ENCODE measurements at places on chromosomes 1 and 21.

GRCh38 chr1:76005765-76006164 is 68.8 kb upstream of the ST6GALNAC3 start:
- DNase-seq = no peak

- DNase-seq = no peak
Measured at GRCh38 chr1:91499904-91500755, 521 bp upstream of the CDC7 start.

- no peak for DNase-seq
Measured at GRCh38 chr1:6385488-6386191, 7.9 kb downstream of the ACOT7 start.

DNA sequence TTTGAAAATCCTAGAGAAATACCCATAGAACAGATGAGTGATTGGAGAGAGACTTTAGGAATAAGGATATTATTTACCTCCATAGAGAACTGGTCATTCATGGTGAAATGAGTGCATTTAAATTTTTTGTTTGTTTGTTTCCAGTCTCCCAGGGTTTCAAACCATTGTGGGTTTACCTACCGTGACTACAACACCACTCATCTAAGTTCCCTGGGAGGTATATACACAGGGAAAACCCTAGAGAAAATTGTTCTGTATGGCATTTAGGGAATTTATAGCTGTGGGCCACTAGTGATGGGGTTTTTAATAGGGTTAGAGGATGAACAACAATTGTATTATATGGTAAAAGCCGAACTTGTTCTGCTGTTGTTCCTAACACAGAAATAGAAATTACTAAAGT is 109.2 kb downstream of the USP25 start:
- DNase-seq = no peak

- no peak for DNase-seq
Measured at GRCh38 chr1:234970401-234970730, 158.3 kb downstream of the TOMM20 start.

DNA sequence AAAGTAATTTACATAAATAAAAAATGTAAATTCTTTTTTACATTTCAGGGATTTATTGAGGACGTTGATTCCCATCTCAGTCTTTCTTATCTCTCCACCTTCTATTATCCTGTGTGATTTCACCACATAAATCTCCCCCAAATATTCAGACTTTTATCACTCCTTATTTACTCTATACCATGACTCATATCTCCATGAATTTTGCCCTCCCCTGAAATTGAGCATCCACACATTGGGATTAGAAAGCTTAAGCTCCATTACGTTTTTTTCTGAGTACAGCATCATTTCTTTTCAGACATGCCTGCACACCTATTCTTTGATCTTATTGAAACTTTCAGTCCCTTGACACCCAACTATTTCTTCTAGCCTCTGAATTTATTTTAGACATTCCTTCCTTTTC is 111.2 kb downstream of the IFI44 start:
- DNase-seq = no peak

DNA sequence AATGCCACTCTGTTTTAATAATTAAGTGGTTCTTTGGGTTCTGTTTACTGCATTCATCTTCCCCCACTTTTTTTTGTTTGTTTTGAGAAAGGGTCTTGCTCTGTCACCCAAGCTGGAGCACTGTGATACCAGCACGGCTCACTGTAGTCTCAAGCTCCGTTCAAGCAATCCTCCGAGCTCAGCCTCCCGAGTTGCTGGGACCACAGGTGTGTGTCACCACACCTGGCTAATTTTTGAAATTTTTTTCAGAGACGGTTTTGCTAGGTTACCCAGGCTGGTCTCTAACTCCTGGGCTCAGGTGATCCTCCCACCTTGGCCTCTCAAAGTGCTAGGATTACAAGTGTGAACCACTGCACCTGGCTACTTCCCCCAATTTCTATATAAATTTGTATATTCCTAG is 29.3 kb downstream of the KPNA6 start:
- no peak for DNase-seq

- no peak for DNase-seq
Measured at GRCh38 chr1:52345252-52345651, 20.8 kb downstream of the CC2D1B start.

GRCh38 chr1:233614743-233615521 is 1.0 kb downstream of the KCNK1 start:
- DNase-seq = no peak

- DNase-seq = no peak
Measured at GRCh38 chr1:68185743-68186142, 46.6 kb downstream of the WLS start.

DNA sequence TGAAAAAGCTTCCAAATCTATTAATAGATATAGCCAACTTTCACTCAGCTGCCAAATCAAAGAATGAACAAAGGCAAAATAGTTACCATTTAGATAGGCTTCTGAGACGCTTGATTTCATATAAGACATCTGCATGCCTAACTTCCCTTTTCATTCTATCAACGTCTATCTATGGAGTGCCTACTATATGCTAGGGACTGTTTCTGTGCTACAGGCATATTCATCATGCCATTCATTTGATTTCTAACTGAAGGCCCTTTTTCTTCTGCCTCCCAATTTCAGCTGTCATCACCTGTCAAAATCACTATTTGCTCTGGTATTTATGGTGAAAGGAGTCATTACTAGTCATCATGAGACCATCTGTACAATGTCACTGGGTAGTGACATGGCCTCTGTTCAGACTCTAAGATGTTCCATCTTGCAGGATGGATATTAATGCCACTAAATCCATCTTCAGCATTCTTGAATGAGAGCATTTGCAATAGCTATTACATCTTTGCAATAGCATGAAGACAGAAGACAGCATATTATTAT is 4.3 kb upstream of the KRTAP13-1 start:
- no peak for DNase-seq

- no peak for DNase-seq
Measured at GRCh38 chr1:155455588-155456195, 106.9 kb downstream of the ASH1L start.

DNA sequence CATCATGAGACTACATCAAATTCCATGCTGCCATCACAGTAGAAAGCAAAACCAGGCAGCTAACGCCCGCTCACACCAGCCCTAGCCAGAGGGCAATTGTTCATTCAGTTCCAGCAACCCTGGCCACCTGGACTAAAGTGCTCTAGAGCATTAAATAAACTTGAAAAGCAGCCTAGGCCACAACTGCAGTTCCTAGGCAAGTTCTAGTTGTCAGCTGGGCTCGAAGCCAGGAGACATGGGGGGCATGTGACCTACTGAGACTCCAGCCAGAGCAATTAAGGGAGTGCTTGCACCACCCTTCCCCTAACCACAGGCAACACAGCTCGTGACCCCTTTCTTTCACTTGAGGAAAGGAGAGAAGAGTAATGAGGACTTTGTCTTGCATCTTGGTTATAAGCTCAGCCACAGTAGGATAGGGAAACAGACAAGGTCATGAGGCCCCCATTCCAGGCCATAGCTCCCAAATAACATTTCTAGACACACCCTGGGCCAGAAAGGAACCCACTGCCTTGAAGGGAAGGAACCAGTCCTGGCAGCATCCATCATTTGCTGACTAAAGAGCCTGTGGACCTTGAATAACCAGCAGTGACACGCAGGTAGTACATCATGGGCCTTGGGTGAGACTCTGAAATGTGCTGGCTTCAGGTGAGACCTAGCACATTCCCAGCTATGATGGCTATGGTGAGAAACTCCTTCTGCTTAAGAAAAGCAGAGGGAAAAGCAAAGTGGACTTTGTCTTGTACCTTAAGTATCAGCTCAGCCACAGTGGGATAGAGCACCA is 77.0 kb downstream of the ZZZ3 start:
- no peak for DNase-seq

Measured in germinal center (tissue), 1 donor.